ENCODE measurements at places on chromosomes 6 and 20. TPM values are rescaled to one million over a fixed set of nuclear protein-coding genes. Genes with fewer than 3 reads are reported as not detected.

DNA sequence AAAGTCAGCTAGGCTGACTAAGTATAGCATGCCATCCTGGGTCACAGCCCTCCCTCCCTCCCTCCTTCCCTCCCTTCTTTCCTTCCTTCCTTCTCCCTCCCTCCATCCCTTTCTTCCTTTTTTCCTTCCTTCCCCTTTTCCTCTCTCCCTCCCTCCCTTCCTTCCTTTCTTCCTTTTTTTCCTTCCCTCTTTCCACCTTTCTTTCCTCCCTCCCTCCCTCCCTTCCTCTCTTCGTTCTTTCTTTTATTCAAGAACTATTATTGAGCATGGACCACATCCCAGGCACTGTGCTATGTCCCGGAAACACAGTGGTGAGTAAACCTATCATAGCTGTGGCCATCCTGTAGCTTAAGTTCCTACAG, 106.2 kb upstream of the BACH2 start:
- no peaks in the 10 kb centered on the region for H3K27me3 ChIP-seq
- H3K4me1 ChIP-seq: peaks cover 4% of the 10 kb centered on the region
- H3K4me3 ChIP-seq: no peak overlapping the region

- DNase-seq: no peak
- H3K36me3 ChIP-seq: no peaks in the 10 kb centered on the region
- no peak overlapping the region for H3K27ac ChIP-seq
- no peaks in the 10 kb centered on the region for H3K4me1 ChIP-seq
These were observed 7.5 kb upstream of the HINT3 start for GRCh38 chr6:125949069-125949468.

DNA sequence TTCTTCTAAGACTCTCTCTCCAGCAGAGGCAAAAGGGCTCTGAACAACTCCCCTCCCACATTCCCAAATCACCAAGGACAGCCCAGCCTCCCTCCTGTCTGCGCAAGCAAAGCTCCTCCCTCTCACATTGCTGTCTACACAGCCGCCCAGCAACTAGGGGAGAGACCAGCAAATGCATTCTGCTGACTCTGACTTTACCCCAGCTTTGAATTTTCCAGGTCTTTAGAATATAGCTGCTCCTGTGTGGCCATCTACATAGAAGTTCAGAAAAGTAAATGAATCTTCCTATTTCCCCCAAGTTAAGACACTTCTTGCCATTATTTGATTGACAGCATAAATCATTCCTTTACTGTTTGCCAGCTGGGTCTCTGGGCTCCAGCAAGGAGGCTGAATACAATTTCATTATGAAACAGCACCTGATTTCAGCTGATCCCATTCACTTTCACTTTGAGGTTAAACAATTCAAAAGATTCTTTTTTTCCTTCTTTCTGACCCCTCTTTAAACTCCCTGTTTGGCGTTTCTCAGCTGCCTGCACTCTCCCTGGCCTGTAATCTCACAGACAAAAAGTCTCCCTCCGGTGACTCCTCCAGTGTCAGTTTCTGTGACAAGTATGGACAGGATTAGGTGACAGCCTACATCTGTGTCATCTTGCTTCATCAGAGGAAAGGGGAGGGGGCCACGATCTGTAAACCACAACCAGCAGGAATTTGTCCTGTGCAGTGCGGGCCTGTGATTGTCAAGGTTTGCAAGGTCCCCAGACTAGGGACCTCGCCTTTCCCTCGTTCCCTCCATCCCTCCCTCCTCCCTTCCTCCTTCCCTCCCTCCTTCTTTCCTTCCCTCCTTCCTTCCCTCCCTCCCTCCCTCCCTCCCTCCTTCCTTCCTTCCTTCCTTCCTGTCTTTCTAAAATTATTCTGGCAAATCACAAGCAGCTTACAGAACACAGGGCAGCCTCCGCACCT, 205.6 kb upstream of the RIN2 start:
- DNase-seq: peak; percentile 79
- no peaks in the 10 kb centered on the region for H3K27me3 ChIP-seq
- H3K27ac ChIP-seq: no peak overlapping the region
- no peak overlapping the region for H3K4me3 ChIP-seq

- H3K4me3 ChIP-seq: no peak overlapping the region
- H3K36me3 ChIP-seq: no peaks in the 10 kb centered on the region
- no peaks in the 10 kb centered on the region for H3K4me1 ChIP-seq
- no peaks in the 10 kb centered on the region for H3K27me3 ChIP-seq
- no peak overlapping the region for H3K27ac ChIP-seq
- no peak for DNase-seq
These were observed 44.7 kb downstream of the EYA2 start for GRCh38 chr20:46939031-46939965.

DNA sequence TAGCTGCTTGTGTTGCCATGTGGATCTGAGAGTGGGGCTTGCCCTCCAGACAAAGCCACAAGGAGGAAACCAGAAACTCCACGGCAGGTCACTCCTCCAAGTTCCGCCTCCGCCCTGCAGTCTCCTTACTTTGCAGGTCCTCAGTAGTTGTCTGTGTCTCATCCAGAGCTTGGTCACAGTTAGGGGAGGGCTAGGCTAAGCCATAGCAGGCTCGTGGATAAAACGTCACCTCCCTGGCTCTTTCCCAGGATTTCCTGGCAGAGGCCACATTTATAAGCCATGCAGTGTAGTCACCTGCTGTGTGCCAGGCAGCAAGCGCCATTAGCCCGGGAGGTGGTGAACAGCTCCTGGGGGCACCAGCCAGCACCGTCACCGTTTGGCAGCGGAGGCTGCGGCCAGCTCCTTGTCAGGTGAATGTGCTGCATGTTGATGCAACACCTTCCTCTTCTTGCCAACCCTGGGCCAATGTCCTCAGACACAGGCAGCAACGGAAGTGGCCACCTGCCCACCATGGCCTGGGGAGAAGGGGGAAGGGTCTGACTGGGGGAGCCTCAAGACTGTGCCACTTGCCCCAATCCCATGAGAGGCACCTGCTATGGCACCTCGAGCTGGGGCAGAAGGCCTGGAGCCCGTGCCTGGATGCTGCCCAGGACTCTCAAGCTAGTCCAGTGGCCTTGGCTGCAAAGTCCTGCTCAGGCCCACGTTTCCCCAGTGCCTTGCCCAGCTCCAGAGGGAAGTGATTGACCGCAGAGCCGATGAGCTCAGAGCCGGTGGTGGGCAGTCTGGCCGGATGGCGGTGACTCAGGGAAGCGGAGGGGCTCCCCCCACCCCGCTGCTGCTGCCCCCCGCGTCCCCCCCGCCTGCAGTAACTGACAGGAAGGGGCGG, 39.0 kb upstream of the SLCO4A1 start:
- no peaks in the 10 kb centered on the region for H3K36me3 ChIP-seq
- peaks cover 10% of the 10 kb centered on the region for H3K4me1 ChIP-seq
- peak; percentile 55 for DNase-seq
- no peaks in the 10 kb centered on the region for H3K27me3 ChIP-seq
- no peak overlapping the region for H3K27ac ChIP-seq

DNA sequence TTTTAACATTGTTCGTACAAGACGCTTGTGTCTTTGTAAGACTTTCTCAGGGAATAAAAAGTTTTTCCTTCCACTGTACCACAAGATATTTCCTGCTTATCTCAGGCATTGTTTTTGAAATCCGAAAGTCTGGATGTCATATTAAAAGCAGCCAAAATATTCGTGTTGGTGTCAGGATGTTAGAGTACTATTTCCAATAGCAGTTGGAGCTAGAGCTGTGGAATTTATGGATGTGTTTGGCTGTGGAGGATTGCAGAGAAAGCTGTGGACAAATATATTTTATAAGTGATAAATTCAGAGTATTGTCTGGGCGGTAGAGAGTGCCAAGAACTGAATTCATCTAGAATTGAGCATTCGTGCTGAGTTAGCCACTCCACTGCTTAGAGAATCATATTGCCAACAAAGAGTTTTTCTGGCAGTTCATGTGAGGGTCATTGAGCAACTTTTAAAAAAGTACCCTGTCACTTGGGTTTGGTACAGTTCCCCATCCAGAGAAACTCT, 57.7 kb downstream of the ZDHHC14 start:
- no peaks in the 10 kb centered on the region for H3K36me3 ChIP-seq
- H3K27me3 ChIP-seq: no peaks in the 10 kb centered on the region
- no peak overlapping the region for H3K4me3 ChIP-seq
- peak overlapping the region; percentile 12 for H3K27ac ChIP-seq
- peaks cover 14% of the 10 kb centered on the region for H3K4me1 ChIP-seq

DNA sequence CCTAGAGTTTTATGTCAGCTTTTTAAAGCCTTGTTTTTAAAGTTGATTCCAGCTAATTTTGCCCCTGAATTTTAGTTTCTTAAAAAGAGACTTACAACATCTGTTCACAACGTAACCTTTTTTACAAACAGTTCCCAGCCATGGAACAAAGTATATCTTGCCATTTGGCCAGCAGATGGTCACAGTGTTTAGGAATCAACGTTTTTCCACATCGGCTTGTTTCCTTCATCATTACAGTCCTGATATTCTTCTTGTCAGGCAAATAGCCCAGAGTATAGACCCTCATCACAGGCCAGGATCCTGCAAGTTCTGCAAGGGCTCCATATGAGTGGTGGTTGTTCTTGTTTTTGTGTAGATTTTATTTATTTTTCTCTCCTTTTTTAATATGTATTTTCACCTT, 341.7 kb upstream of the HTR1E start:
- no peaks in the 10 kb centered on the region for H3K27me3 ChIP-seq
- H3K27ac ChIP-seq: no peak overlapping the region
- H3K36me3 ChIP-seq: no peaks in the 10 kb centered on the region
- no peak overlapping the region for H3K4me3 ChIP-seq
- no peak for DNase-seq
- H3K4me1 ChIP-seq: no peaks in the 10 kb centered on the region

DNA sequence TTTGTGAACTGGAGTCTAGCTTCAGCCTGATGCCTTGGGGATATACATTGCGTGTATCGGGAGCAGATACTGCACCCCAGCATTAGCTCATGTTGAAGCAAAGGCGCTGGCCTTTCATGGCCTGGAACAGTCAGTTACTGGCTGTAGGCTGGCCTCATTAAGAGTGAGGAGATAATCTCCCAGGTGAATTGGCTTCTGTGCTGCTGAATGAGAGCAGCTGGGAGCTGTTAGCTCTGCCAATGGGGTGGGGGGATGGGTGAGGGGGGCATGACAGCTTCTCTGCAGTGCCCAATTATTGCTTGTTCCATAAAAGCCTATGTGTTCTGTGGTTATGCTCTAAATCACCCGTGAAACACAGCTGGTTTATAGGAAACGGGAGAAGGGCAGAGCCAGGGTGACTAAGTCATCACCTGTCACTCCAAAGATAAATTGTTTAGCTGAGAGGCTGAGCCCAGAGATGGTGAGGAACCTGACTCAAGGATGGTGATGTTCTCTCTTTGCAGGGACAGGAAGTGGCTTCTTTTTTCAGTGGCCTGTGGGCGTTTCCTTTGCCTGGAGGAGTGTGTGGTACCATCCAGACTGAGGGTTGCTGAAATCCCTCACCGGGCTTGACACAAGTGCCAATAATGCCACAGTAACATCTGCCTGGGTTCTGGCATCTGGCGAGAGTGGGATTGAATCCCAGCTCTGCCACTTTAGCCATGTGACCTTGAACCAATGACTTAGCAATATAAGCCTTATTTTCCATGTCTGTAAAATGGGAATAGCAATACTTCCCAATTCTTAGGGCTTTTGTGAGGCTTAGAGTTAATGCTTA, 170.8 kb downstream of the BCAS1 start:
- no peaks in the 10 kb centered on the region for H3K27me3 ChIP-seq
- H3K27ac ChIP-seq: no peak overlapping the region
- no peaks in the 10 kb centered on the region for H3K36me3 ChIP-seq
- H3K4me3 ChIP-seq: no peak overlapping the region

- no peaks in the 10 kb centered on the region for H3K27me3 ChIP-seq
- H3K27ac ChIP-seq: no peak overlapping the region
- no peaks in the 10 kb centered on the region for H3K4me1 ChIP-seq
- peak; percentile 56 for DNase-seq
These were observed 5.6 kb upstream of the ANKRD60 start for GRCh38 chr20:58233881-58234528.

GRCh38 chr6:89260310-89260709, 43.2 kb upstream of the GABRR1 start:
- no peak overlapping the region for H3K4me3 ChIP-seq
- no peaks in the 10 kb centered on the region for H3K36me3 ChIP-seq
- H3K27ac ChIP-seq: no peak overlapping the region
- DNase-seq: no peak
- peaks cover 10% of the 10 kb centered on the region for H3K4me1 ChIP-seq

- no peaks in the 10 kb centered on the region for H3K27me3 ChIP-seq
- no peaks in the 10 kb centered on the region for H3K4me1 ChIP-seq
- no peak overlapping the region for H3K4me3 ChIP-seq
- H3K27ac ChIP-seq: no peak overlapping the region
These were observed 129.3 kb upstream of the KCNK16 start for GRCh38 chr6:39451831-39452230.

- H3K4me3 ChIP-seq: no peak overlapping the region
- H3K36me3 ChIP-seq: no peaks in the 10 kb centered on the region
- no peaks in the 10 kb centered on the region for H3K4me1 ChIP-seq
- no peaks in the 10 kb centered on the region for H3K27me3 ChIP-seq
These were observed 12.9 kb downstream of the BEND3 start for GRCh38 chr6:107102414-107102805.

DNA sequence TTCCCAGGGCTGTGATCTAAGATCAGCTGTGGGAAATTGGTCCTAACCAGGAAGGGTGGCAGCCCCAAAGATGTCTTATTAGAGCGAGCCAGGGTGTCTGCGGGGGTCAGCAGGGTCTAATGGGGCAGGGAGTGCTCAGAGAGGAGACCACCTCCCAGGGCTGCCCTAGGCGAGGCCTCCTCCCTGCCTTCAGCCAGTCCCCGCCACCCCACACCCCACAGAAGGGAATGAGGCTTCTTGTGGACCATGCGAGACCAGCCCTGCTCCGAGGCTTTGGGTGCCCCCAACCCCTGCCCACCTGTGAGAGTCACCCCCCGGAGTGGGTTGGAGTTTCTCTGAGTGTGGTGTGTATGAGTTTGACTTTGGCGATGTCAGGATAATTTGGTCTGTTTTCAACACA, 37.8 kb downstream of the SYNJ2 start:
- no peak for DNase-seq
- H3K27ac ChIP-seq: no peak overlapping the region
- H3K36me3 ChIP-seq: no peaks in the 10 kb centered on the region
- no peak overlapping the region for H3K4me3 ChIP-seq
- H3K4me1 ChIP-seq: no peaks in the 10 kb centered on the region
- no peaks in the 10 kb centered on the region for H3K27me3 ChIP-seq

GRCh38 chr20:59086923-59087322, 44.3 kb upstream of the PRELID3B start:
- H3K36me3 ChIP-seq: no peaks in the 10 kb centered on the region
- H3K27me3 ChIP-seq: no peaks in the 10 kb centered on the region
- H3K27ac ChIP-seq: no peak overlapping the region
- DNase-seq: no peak

GRCh38 chr6:111118826-111119225, 31.5 kb downstream of the SLC16A10 start:
- H3K27me3 ChIP-seq: no peaks in the 10 kb centered on the region
- no peaks in the 10 kb centered on the region for H3K4me1 ChIP-seq
- no peaks in the 10 kb centered on the region for H3K36me3 ChIP-seq

- no peak overlapping the region for H3K4me3 ChIP-seq
- H3K27ac ChIP-seq: no peak overlapping the region
- no peaks in the 10 kb centered on the region for H3K36me3 ChIP-seq
- H3K4me1 ChIP-seq: no peaks in the 10 kb centered on the region
- no peaks in the 10 kb centered on the region for H3K27me3 ChIP-seq
These were observed 135.1 kb upstream of the PMEPA1 start for GRCh38 chr20:57844626-57845596.

- H3K4me1 ChIP-seq: peaks cover 17% of the 10 kb centered on the region
- H3K4me3 ChIP-seq: no peak overlapping the region
- H3K27ac ChIP-seq: no peak overlapping the region
- DNase-seq: peak; percentile 35
These were observed 41.2 kb downstream of the SLX4IP start for GRCh38 chr20:10476319-10476724.

EBF4 gene
- 7.4 TPM for total RNA-seq

ENPP3 gene
- 2.8 TPM for total RNA-seq

CENPW gene
- 16.0 TPM for total RNA-seq

TLDC2 gene
- 3.4 TPM for total RNA-seq

LY86 gene
- 0.87 TPM for total RNA-seq

ARFGAP1 gene
- 110 TPM for total RNA-seq

TREML1 gene
- not detected for total RNA-seq

ALDH5A1 gene
- 21.2 TPM for total RNA-seq

BTN1A1 gene
- 0.31 TPM for total RNA-seq

ANKRD6 gene
- 29.8 TPM for total RNA-seq

All from testis (tissue), 5 donors.